Body of pancreas (tissue), 4 donors: ENCODE measurements at places on chromosomes 4 and X.

GRCh38 chr4:6226506-6226905 lies 26.2 kb upstream of the JAKMIP1 start:
- no peak for DNase-seq

GRCh38 chrX:3231766-3232165 lies 114.7 kb downstream of the MXRA5 start:
- no peak for DNase-seq

- DNase-seq = no peak
Measured at GRCh38 chr4:45453258-45453853, 670.5 kb downstream of the GABRG1 start.

- no peak for DNase-seq
Measured at GRCh38 chr4:27429364-27429871, 568.8 kb downstream of the STIM2 start.

DNA sequence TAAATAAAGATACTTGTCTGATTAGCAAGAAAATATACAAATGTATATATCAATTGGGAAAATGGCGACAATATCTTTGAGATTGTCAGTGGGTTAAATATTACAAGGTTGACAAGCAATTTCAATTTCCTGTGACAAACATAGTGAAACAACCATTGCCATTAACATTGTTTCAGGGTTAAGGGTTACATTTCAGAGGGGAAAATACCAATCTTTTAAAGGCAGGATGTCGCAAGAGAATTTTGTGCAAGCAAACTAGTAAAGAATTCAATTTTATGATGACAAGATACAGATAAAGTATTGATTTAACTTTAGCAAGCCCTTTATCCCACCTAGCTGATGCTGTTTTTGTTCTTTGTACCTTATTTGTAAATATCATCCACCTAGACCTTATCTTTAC lies 305.8 kb upstream of the GRIA3 start:
- no peak for DNase-seq

DNA sequence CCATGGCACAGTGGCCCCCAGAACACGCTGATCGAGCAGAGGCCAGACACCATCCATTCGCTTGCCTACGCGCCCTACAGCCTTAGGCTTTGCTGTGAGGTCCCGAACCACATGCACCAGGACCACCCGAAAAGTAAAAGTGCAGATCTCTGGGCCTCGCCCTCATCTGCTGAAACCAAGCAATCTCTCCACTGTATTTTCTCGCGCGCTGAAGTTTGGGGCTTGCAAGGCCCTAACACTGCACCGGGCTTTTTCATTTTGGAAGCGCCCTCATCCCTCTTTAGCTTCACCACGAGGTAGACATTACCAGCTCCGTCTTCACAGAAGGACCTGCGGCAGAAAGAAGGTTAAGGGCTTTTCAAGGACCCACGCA lies 21.2 kb downstream of the NKX3-2 start:
- no peak for DNase-seq

DNA sequence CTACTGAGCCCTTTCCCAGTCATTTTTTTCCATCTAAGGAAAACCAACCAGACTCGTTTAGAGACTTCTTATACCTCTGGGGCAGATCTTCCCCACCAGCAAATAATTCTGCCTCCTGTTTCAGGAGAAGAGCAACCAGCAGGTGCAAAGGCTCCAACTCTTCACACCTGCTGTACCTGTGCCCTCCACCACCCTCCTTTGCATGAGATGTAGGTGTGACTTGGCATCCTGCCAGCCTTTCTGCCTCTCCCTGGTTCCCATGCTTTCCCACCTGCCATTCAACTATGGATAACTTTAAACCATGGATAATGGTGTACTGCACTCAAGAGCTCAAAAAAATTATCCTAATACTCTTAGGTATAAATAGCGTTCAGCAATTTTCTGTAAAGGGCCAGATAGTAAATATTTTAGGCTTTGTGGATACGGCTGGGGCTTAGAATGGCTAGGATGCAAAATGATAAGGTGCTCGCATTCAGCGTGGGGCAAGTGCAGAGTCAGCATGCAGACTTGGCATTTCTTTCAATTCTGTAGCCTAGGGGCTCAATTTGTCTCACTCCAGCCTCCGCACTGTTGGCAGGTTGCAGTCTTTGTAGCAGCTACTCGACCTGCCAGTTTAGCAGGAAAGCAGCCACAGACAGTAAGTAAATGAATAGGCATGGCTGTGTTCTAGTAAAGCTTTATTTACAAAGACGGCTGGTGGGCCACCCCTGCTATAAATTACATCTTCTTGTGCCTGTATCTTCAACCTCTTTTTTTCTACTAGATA lies 79.8 kb downstream of the HCCS start:
- DNase-seq = peak; percentile 60

GRCh38 chr4:38449506-38450174 lies 214.4 kb upstream of the KLF3 start:
- peak; percentile 34 for DNase-seq

DNA sequence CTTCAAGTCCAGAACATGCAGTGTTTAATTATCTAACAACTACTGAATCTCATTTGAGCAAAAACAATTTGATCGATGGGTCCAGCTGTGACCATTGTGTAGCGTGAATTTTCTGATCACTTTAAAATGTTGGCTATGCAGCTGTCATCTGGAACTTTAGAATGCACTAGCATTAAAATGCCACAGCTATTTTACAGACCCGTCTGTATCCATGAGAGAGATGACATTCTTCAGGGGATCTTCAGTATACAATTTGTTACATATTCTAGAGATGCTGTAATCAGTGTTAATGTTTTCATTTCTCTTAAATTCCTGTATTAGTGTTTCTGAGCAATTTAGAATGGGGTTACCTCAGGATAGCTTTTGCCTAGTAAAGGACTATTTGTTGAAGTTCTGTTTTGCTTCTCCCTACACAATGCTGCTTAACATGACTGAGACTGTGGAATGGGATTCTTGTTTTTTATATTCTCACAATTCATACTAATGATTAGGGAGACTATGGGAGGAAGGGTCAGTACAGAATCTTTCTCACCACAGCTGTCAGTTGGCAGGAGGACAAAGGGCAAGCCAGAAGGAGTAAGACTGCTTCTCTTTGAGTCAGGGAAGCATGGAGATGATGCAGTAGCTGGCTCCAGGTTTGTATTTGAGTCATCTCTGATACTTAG lies 13.2 kb upstream of the CTSO start:
- DNase-seq = no peak

DNA sequence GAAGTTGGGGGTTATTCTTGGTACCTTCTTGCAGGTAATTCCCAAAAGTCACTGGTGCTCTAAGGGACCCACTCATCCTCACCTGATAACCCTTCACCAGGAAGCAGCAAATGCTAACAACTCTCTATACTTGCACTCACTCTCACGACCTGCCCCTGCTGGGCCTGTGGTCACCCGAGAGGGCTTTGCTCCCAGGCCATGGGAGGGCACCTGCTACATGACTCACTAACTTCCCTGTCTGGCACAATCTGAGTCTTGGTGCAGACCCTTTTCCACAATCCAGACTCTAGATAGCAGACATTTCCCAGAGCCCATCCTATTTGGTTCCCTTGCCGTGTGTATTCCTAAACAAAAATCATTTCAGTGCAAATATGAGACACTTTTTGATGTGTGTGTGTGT lies 403.8 kb upstream of the FAT1 start:
- DNase-seq = no peak

DNA sequence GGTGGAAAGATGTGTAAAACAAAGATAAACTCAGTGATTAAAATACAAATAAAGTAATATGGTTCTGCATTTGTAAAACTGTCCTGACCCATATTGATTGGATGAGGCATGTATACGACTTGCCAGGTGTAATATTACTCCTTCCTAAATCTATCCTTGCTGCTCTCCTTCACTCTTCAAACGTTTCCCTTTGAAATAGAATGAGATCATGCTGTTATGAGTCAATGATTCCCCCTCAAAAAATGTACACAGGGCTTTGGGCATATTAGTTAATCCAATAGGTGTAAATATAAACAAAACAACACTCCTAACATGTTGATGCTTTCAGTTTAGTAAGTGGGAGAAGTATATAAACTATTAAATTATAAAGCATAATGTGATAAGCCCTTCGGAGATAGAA lies 117.4 kb upstream of the GPM6A start:
- DNase-seq = no peak

- DNase-seq = no peak
Measured at GRCh38 chr4:65420036-65420435, 250.3 kb downstream of the EPHA5 start.

- DNase-seq = no peak
Measured at GRCh38 chrX:96436105-96436504, 248.5 kb upstream of the DIAPH2 start.

DNA sequence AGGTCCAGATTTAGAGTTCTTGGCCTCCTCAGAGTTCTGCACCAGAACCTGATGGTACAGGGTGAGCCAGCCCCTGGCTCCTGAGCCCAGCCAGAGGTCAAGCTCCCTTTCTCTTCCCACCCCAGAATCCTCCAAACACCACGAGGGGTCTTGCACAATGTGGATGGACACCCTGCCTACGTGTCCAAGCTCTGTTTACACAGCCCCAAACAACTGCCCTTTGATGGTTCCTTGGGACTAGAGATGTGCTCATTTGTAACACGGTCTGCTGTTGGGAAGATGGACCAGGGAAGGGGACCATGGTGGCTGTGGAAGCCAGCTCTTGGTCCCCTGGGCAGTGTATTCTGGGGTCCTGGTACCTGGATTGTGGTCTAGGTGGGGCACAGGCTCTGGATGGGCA lies 40.0 kb upstream of the RPS6KA3 start:
- DNase-seq = no peak

DNA sequence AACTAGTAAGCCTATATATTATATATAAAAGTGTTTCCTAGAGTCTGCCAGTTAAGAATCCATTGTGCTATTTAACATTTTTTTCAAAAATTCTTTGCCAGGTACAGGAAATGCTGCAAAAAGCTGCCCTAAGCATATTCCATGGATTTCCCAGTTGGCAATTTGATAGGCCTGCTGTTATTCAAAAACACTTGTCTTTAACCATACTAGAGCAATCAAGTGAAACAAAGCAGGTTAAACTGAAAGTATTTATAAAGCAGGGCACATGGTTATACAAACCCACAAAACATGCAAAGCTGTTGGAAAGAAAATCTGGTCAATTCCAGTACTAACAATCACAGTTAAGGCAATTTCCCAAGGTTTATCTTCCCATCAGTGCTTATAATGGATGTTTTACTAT lies 159.9 kb downstream of the UNC5C start:
- DNase-seq = no peak

GRCh38 chr4:85740431-85740861 lies 265.5 kb downstream of the ARHGAP24 start:
- DNase-seq = no peak
